ENCODE measurements at places on chromosomes 7 and 10. TPM values are rescaled to one million over a fixed set of nuclear protein-coding genes. Genes with fewer than 3 reads are reported as not detected.

DNA sequence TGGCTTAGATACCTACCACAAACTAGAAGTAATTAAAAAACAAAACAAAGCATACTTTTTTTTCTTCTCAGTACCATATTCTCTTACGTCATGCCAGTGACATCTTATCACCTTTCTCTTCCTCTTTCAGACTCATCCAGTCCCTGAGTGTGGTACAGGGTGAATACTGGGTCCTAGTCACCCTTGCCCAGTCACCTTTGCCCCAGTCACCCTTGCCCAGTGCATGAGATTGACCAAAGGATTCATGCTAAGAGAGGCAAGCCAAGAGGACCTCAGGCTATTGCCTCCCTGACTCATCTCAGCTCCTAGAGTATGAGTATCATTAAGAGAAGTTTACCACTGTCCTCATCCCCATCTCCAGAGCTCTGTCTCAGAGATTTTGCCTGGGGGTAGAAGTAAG, 10.0 kb upstream of the TSPAN12 start:
- no peak for DNase-seq
- H3K4me3 ChIP-seq, result no peak overlapping the region
- peaks cover 3% of the 10 kb centered on the region for H3K4me1 ChIP-seq
- no peaks in the 10 kb centered on the region for H3K27me3 ChIP-seq

DNA sequence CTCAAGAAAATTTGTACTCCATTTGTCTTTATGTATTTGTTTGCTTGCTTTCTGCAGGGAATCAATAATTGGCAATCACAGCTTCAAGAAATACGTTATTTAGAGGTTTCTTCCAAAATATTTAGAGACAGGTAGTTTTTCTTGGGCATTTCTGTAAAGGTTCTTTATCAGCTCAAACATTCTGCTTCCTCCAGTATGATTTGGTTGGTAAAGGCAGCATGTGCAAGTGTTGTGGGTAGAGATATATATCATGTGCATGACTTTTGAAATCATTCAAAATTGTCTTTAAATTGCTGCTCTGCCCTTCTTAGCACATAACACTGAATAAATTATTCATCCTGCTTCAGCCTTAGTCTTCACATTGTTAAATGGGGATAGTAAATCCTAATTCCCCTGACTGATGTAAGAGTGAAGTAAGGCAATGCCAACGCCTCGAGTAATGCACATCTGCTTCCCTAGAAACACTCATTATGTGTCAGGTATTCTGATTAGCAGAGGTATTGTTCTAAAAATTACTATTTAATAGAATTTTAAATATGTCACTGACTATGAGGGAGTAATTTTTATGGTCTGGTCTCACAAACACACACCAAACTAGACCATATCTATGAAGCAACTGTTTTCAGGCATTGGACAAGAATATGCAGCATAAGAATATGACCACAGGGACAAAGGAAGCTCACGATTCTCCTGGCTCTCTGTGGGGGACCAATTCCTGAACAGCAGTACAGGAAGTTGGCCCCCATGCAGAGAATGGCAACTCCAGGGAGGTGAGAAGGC, 77.3 kb upstream of the AKR1E2 start:
- H3K27me3 ChIP-seq, result no peaks in the 10 kb centered on the region
- DNase-seq, result no peak
- no peaks in the 10 kb centered on the region for H3K36me3 ChIP-seq

DNA sequence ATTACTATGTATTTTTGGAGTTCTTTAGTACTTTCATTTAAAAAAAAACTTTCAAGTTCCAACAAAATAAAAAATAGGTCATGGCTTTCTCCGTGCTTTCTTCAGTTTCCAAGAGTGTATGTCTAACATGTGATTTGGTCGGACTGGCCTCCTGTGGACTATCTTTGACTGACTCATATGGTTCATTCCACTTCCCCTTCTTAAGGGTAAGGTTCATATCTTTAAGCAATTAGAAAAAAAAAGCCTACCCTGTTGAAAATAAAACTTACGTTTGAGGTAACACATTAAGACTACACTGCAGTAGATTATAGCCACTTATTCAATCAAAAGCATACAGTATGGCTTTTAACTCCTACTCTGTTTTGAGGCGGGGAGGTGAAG, 112.8 kb upstream of the AHR start:
- H3K4me1 ChIP-seq, result peaks cover 10% of the 10 kb centered on the region
- H3K36me3 ChIP-seq, result no peaks in the 10 kb centered on the region
- H3K4me3 ChIP-seq, result no peak overlapping the region
- DNase-seq, result no peak

- no peak overlapping the region for H3K27ac ChIP-seq
- H3K36me3 ChIP-seq, result no peaks in the 10 kb centered on the region
- no peak overlapping the region for H3K4me3 ChIP-seq
- H3K4me1 ChIP-seq, result peaks cover 8% of the 10 kb centered on the region
- H3K27me3 ChIP-seq, result peaks cover 16% of the 10 kb centered on the region
Measured at GRCh38 chr10:75287697-75288096, 51.9 kb upstream of the COMTD1 start.

DNA sequence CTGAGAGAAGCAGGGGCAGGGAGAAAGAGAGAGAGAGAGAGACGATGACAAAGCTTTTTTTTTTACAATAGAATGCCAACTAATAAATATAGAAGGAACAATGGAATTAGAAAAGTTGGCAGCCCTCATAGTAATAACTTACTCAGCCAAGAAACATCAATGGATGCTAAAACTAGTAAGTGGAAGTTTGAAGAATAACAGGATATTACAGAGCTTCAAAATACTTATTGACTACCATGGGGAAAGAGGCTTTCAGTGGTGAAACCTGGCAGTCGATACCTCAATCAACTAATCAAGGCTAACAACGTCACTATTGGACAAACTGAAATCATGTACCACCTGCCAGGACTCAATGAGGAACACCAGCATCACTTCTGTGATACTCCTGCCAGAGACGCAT, 100.5 kb upstream of the LRRC4 start:
- no peak for DNase-seq
- peaks cover 11% of the 10 kb centered on the region for H3K4me1 ChIP-seq
- no peaks in the 10 kb centered on the region for H3K36me3 ChIP-seq

The JAKMIP3 gene
- 0.47 TPM for total RNA-seq
